ENCODE measurements at places on chromosomes 16 and 17. TPM values are rescaled to one million over a fixed set of nuclear protein-coding genes. Genes with fewer than 3 reads are reported as not detected.

The PHOSPHO1 gene
- not detected for total RNA-seq

- peak; percentile 52 for DNase-seq
Measured at GRCh38 chr16:88570691-88571092, 489 bp downstream of the ZC3H18 start.

DNA sequence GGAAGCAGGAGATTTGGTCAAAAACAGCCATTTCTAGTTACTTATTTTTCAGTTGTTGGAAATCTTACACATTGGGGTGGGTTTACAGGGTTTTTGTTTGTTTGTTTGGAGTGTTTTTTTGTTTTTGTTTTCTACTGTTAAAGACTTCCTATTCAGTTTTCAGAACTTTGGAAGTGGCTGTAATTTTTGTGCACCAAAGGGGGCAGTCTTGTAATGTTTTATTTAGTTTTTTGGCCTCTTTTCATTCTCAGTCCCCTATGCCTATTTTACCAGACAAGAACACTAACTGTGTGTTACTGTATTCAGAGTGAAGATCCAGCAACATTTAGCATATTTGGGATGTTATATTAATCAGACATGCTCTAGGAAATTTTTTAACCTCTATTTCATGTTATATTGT, 20.6 kb downstream of the TPPP3 start:
- DNase-seq, result no peak

The ARHGDIA gene
- total RNA-seq, result 556 TPM

DNA sequence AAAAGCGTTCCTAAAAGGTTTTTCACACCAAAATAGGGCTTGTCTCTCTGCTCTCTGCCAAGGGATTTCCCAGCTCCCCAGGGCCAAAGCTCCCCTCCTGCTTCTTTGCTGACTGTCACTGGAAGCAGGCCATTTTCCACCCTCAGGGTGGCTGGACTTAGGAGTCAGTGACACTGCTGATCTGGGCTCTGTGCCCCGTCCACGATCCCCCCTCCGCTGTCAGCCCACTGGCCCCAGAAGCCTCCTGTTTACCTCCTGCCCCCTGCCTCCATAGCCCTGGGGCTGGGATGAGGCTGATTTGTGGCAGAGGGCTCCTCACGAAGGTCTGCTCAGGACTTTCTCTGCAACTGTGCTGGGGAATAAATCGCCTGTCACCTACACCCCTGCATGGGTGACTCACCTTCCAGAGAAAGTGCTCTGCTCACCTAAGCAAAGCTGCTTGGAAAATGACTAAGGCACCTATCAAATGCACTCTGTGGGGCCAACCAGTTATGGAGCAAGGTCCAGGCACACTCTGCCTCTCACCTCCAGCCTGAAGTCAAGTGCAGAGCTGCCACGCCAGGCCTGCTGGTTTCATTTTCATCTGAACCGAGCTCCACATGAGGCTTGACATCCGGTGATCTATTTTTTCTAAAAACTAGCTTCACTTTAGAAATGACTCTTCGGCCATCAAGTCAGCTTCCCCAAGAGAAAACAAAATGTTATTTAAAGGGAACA, 4.9 kb downstream of the MAP3K14 start:
- peak; percentile 89 for DNase-seq

GRCh38 chr17:55784666-55785065, 33.8 kb downstream of the PCTP start:
- DNase-seq, result no peak

The C17orf50 gene
- not detected for total RNA-seq

GRCh38 chr16:617855-618254, 12.9 kb upstream of the WFIKKN1 start:
- DNase-seq, result no peak

- no peak for DNase-seq
Measured at GRCh38 chr16:24822542-24822941, 23.2 kb upstream of the SLC5A11 start.

DNA sequence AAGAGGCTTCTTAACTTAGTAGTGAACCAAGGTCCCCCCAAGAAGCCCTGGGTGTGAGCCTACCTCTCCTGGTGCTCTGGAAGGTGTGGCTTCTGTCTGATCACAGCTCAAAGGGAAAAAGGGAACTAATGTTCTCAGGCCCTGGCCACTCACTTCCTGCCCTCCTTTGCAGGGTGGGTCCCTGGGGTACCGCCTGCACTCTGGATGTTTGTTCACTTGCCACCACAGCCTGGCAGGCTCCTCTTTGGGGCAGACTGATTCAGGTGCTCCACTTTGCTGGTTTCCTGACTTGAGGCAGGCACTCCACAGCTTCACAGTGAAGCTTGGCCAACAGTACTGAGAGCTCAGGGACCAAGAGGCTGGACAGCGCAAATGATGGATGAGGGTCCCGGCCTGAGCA, 5.9 kb upstream of the MYO15A start:
- no peak for DNase-seq

DNA sequence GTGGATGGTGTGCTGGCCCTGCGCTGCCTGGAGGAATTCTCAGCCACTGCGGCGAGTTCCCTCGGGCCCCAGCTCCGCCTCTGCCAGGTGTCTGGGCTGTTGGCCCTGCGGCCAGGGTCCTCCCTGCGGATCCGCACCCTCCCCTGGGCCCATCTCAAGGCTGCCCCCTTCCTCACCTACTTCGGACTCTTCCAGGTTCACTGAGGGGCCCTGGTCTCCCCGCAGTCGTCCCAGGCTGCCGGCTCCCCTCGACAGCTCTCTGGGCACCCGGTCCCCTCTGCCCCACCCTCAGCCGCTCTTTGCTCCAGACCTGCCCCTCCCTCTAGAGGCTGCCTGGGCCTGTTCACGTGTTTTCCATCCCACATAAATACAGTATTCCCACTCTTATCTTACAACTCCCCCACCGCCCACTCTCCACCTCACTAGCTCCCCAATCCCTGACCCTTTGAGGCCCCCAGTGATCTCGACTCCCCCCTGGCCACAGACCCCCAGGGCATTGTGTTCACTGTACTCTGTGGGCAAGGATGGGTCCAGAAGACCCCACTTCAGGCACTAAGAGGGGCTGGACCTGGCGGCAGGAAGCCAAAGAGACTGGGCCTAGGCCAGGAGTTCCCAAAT, 1.3 kb upstream of the TNFSF13 start:
- DNase-seq, result no peak

- DNase-seq, result no peak
Measured at GRCh38 chr17:62981933-62982332, 15.9 kb downstream of the TANC2 start.

DNA sequence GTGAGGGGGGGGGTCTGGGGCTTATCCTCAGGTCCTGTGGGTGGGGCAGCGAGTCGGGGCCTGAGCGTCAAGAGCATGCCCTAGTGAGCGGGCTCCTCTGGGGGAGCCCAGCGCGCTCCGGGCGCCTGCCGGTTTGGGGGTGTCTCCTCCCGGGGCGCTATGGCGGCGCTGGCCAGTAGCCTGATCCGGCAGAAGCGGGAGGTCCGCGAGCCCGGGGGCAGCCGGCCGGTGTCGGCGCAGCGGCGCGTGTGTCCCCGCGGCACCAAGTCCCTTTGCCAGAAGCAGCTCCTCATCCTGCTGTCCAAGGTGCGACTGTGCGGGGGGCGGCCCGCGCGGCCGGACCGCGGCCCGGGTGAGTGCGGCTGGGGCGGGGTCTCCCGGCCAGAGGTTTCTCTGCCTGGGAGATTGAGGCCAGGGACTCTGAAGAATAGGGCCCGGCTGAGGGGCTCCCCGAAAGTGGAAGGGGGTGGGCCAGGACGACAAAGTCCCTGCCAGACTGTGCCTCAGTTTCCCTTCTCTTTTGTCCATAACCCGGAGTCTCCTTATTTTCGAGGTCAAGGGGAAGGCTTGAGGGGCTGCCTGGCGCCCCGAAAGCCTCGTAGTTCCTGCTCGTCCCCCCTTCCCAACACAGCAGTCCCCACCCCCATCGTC, at the start of gene FGF11:
FGF11 (plus strand) TSS at position 51 of the 651 bp plus-strand sequence; CDS start at position 160, 109 bp downstream.
- peak; percentile 18 for DNase-seq

GRCh38 chr17:10807704-10808128, 3.8 kb upstream of the TMEM238L start:
- DNase-seq, result no peak

GRCh38 chr17:48961516-48962233, 6.7 kb downstream of the GIP start:
- DNase-seq, result no peak

GRCh38 chr16:7597677-7598076, 265.0 kb downstream of the RBFOX1 start:
- no peak for DNase-seq

- no peak for DNase-seq
Measured at GRCh38 chr17:41692722-41693521, 4.2 kb downstream of the EIF1 start.

The MIS12 gene
- total RNA-seq, result 44.3 TPM

- no peak for DNase-seq
Measured at GRCh38 chr17:72022328-72023275, 98.2 kb upstream of the SOX9 start.

DNA sequence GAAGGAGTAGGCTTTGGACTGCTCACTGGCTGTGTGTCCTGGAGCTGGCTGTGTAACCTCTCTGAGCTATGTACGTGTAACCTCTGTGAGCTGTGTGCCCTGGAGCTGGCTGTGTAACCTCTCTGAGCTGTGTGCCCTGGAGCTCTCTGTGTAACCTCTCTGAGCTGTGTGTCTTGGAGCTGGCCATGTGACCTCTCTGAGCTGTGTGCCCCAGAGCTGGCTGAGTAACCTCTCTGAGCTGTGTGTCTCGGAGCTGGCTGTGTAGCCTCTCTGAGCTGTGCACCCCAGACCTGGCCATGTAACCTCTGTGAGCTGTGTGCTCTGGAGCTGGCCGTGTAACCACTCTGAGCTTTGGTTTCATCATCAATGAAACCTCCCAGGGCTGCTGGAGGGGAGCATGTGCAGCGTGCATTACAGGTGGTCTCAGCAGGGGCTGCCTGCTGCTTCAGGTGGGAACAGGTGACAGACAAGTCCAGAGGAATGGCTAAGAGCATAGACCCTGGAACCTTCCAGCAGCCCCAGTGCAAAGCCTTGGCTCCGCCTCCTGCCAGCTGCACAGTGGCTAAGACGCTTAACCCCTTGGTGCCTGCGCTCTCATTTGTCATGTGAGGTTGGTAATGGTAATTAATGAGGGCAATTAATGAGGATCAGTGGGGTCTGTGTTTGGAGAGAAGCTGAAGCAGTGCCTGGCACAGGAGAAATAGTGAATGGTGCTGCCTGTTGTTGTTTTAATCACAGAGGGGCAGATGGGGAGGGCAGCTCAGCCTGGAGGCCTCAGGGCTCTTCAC, 86.7 kb downstream of the KATNIP start:
- no peak for DNase-seq

GRCh38 chr17:42687707-42688320, 5.5 kb downstream of the CNTNAP1 start:
- no peak for DNase-seq

DNA sequence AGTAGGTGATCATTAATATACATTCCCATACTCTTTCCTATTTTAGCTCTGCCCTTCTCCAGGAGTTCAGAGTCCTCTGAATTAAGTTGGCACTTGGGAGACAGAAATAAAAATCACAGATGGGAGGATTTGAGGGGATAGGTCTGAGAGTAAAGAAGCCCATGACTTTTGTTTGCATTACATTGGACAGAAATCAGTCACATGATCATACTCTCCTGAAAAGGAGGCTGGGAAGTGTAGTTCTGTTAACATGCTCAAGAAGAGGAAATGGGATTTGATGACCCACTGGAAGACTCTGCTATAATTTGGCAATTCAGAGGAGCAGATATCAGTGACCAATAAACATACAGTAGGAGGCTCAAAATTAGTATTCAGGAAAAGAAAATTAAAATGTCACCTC, 674.9 kb upstream of the C16orf82 start:
- DNase-seq, result no peak

- DNase-seq, result no peak
Measured at GRCh38 chr16:74574146-74574545, 32.8 kb downstream of the GLG1 start.

DNA sequence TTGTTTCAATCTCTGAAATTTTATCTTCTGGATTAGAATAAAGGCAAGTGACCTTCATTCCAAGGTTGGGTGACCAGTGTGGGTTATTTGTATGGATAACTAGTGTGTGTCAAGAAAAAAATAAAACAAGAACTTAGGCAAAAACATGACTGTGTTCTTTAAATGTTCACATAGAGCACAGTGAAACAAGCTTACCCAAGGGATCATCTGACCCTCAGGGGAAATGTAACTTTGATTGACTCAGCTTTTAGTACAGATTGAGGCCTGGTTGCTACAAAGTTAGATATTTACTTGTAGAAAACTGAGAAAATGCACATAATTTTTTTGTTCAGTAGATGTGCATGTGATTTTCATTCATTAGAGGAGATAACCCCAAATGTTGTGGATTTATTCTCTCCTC, 6.7 kb downstream of the CACNG3 start:
- no peak for DNase-seq

The ALDOA gene
- 2,893 TPM for total RNA-seq

- DNase-seq, result peak; percentile 50
Measured at GRCh38 chr16:86517652-86518258, 7.4 kb downstream of the FOXF1 start.

DNA sequence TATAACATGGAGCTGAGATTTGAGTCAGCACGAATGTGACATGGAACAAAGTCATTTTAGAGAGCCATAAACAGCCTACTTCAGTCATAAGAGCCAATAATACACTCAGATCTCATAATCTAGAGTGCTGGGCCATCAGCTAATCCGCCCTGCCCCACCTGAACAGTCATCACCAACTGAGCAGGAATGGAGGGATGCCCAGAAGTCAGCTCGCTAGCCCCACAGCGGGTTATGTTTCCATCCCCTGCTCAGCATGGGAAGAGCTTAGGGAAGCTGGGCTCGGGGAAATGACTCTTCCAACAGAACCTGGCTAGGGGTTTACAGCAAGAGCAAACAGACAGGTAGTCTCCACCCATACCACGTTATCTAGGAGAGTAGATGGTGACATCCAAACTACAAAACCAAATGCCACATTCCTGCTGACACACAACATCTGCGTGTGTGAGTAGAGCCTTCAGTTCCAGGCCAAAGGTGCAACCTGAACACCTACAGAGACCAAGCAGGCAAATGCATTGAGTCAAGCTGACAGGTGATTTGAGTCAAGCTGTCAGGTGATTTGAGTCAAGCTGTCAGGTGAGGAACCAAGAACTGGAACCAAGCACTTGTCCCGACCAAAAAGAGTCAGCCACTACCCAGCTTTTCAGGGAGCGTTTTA, 2.0 kb downstream of the TMEM11 start:
- DNase-seq, result no peak

The INPP5K gene
- 18.1 TPM for total RNA-seq

The TMEM92 gene
- not detected for total RNA-seq

DNA sequence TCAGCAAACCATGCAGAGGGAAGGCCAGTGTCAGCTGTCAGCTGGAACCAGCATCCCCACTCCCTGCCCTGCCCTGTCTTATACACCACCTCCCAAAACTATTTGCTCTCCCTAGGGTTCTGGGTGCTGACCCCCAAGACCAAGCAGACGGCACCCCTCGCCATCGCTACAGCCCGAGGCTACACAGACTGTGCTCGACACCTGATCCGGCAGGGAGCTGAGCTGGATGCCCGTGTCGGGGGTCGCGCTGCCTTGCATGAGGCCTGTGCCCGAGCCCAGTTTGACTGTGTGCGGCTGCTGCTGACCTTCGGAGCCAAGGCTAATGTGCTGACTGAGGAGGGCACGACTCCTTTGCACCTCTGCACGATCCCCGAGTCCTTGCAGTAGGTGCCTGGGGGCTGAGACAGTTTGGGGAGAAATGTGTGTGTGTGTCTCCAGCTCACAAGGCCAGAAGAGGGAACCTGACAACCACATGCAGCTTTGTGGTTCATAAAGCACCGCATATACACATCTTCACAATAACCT, 1.5 kb downstream of the ASB16 start:
- no peak for DNase-seq

The HIGD1B gene
- total RNA-seq, result not detected

The CA4 gene
- total RNA-seq, result not detected

Measured in activated naive CD8-positive, alpha-beta T cell treated with anti-CD3 and anti-CD28 coated beads for 36 hours (primary cell).